ENCODE measurements at places on chromosomes 3 and 15. TPM values are rescaled to one million over a fixed set of nuclear protein-coding genes. Genes with fewer than 3 reads are reported as not detected.

RASL12 gene
- total RNA-seq, result 0.40 TPM

- H3K36me3 ChIP-seq, result no peaks in the 10 kb centered on the region
- H3K4me3 ChIP-seq, result peak within 1 kb of the TSS; percentile 65
- no peak for DNase-seq
These were observed at the start of gene NRROS for GRCh38 chr3:196639483-196640296. Gene NRROS (plus strand): TSS chr3:196639694. CDS start chr3:196654540, 14,846 bp downstream.

- H3K36me3 ChIP-seq, result peaks cover 13% of the 10 kb centered on the region
- H3K27ac ChIP-seq, result no peak overlapping the region
- H3K27me3 ChIP-seq, result no peaks in the 10 kb centered on the region
- H3K4me1 ChIP-seq, result no peaks in the 10 kb centered on the region
- no peak for DNase-seq
- no peak overlapping the region for H3K4me3 ChIP-seq
These were observed 65.0 kb downstream of the AAGAB start for GRCh38 chr15:67189326-67190051.

DNA sequence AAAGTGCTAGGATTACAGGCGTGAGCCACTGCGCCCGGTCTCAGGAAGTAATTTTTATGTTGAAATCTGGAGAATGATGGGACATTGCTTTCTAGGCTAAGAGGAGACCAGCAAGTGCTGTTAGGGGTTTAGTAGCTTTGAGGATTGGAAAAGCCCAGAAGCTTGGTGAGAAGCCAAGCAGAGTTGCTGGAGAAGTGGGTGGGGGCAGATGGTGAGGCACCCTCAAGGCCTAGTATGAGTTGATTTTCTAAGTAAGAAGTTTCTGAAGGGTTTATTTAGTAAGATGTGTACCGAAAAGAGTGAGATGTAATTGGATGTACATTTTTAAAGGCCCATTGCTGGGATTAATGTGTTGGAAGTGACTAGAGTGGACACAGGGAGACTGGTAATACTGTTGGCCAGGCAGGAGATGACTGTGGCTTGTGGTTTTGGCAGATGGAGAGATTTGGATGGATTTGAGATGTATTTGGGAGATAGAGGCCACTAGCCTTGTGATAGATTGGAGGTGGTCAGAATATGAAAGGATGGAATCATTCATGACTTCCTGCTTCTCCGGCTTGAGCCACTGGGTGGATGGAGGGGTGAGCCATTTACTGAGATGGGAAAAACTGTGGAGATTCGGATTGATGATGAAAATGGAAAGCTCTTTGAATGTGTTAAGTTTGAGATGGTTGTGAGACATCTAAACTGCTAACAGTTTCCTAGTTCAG, 2.3 kb downstream of the LRRC28 start:
- no peaks in the 10 kb centered on the region for H3K27me3 ChIP-seq
- H3K27ac ChIP-seq, result no peak overlapping the region
- DNase-seq, result no peak
- H3K36me3 ChIP-seq, result peaks cover 10% of the 10 kb centered on the region
- no peak overlapping the region for H3K4me3 ChIP-seq
- peaks cover 13% of the 10 kb centered on the region for H3K4me1 ChIP-seq

DNA sequence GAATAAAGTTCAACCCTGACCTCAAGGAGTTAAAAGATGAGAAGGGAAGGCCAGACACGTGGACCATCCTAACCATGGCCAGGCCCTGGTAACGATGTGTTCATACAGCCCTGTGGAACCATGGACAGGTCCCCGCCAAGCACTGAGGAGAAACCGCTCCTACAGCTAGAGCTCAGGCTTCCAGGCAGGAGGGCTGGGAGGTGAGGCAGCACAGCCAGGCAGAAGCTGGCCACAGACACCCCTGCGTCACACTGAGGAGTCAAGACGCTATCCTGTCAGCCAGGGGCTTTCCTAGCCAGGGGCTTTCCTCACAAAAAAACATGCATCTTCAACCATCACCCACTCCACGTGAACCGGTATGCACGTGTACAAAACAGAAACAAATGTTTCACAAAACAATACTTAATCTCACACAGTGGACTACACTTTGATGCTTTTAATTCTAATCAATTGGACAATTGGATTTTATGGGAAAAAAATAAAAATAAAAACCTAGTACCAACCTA, 73.2 kb downstream of the TBC1D2B start:
- no peak overlapping the region for H3K27ac ChIP-seq
- peaks cover 3% of the 10 kb centered on the region for H3K4me1 ChIP-seq
- no peaks in the 10 kb centered on the region for H3K27me3 ChIP-seq
- peaks cover 8% of the 10 kb centered on the region for H3K36me3 ChIP-seq
- DNase-seq, result no peak

GRCh38 chr3:142613491-142613890, 17.3 kb downstream of the PLS1 start:
- no peak overlapping the region for H3K4me3 ChIP-seq
- DNase-seq, result no peak
- H3K4me1 ChIP-seq, result peaks cover 2% of the 10 kb centered on the region
- no peaks in the 10 kb centered on the region for H3K27me3 ChIP-seq
- no peak overlapping the region for H3K27ac ChIP-seq

DNA sequence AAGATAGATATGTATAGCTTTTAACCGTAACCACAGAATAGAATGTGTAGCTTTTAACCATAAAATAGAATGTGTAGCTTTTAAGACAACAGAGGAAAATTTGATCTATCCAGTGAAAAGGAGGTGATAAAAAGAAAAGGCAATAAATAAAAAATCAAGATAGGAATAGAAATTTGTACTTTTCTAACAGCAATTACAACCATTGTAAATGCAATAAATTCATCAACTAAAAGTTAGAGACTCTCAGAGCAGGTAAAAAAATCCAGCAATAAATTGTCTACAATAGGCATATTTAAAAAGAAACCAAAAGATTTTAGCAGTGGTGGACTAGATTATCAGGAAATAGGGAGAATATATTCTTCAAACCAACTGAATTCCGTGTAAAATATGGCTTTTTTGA, 63.8 kb upstream of the ABHD2 start:
- no peaks in the 10 kb centered on the region for H3K36me3 ChIP-seq
- H3K27me3 ChIP-seq, result peaks cover 3% of the 10 kb centered on the region
- DNase-seq, result no peak
- peaks cover 2% of the 10 kb centered on the region for H3K4me1 ChIP-seq
- no peak overlapping the region for H3K4me3 ChIP-seq
